ENCODE measurements at places on chromosomes 1 and 21. TPM values are rescaled to one million over a fixed set of nuclear protein-coding genes. Genes with fewer than 3 reads are reported as not detected.

The PRAMEF20 gene
- not detected for total RNA-seq

DNA sequence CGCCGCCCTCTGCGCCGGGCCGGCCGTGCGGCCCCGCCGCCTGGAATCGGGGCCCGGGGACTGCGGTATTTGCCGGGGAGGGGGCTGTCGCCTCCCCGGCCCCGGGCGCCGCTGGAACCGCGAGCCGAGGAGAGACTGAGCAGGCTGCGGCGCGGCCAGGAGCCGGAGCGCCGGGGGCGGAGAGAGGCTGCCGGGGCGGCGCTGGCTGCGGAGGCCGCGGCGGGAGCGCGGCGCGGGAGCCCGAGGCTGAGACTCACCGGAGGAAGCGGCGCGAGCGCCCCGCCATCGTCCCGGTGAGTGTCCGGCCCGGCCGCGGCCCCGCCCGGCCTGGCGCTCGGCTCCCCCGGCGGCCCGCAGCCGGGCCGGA, 746 bp downstream of the DYRK1A start:
- no peak for DNase-seq

The S1PR1 gene
- total RNA-seq: 5.5 TPM

DNA sequence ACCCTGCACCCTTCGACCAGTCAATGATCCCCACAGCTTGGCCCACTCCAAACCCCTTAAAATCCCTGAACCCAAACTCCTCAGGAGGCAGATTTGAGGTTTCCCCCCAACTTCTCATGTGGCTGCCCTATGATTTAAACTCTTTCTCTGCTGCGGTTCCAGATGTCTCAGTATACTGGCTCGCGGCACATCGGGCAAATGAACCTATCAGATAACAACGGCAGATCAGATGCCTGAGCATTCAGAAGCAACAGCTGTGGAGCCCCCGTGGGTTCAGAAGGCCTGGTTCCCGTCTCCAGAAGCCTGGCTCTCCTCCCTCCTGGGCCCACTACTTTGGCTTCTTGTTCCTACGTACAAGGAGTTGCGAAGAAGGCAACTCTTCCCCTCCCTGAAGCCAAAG, 43.3 kb upstream of the H6PD start:
- no peak for DNase-seq

DNA sequence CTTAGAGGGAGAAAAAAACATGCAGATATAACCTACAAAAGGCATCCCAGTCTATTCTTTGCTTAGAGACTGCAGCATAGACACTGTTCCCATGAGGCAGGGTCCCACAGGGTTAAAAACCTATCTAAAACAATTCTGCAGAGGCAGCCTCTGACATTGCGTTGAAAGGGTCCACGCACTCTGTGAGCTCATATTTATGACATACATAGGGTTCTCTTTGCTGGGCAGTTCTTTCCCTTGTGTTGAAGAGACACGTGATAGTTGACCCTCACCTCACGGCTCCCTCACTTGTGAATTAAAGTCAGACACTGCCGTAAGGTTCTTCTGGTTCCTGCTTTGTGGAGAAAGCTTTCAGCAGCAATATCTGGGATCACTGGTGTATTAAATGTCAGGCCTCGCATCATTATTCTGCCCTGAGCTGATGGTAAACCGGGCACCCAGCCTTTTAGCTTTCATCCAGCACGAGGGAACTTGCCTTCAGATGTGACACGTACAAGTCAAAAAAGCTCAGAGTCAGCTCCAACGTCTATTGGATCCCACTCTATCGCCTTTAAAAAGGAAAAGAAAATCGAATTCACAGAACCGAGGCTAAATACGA, 52.8 kb upstream of the HNRNPU start:
- DNase-seq: no peak

GRCh38 chr1:1763657-1764621, 14.3 kb downstream of the NADK start:
- no peak for DNase-seq

GRCh38 chr1:225937048-225937968, 3.7 kb downstream of the LEFTY2 start:
- DNase-seq: no peak

DNA sequence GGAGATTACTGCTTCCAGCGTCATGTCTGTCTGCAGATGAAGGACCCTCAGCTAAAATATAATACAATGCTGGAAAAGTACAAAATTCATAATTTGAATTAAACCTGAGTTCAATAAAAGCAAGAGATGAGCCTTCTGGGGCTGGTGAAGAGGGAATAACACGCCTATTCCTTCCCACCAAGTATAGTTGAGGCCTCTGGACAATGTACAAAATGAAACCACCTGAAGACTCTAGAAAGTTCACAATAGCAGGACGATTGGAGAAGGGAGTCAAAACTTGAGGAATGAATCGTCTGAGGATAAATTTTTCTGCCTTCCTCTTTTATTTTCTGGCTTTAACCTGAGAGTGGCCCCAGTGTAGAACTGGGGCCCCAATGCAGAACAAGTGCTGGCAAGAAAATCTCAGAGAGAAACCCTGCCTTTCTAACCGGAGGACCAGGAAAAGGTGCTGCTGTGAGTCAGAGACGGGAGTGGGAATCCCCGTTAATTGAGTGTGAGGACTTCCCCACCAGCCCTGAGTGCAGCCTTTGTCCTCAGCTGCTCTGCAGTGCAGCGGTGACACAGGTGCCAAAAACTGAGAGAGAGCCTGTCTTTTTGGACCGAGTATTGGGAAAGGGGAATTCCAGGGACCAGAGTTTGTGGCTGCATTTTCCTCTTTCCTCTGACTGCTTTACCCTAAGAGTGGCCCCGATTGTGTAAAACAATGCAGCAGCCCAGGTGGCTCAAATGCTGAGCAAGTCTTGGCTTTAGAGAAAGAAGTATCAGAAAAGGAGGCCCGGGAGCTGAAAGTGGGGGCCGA, 264.9 kb downstream of the DYRK1A start:
- DNase-seq: no peak

DNA sequence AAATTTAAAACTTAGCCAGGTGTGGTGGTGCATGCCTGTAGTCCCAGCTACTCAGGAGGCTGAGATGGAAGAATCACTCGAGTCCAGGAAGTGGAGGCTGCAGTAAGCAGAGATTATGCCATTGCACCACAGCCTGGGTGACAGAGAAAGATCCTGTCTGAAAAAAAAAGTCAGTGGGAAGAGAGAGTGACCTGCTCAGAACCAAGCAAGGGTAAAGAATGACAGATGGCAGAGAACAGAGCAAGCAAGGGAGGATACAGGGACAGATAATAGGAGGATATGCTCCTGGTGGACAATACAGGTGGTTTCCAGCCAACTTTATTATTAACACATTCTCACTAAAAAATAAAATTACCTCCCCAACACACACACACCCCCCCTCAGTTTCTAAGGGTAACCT, 4.6 kb upstream of the TMEM51 start:
- DNase-seq: no peak

GRCh38 chr1:51794868-51795267, 83.7 kb downstream of the NRDC start:
- no peak for DNase-seq

- DNase-seq: no peak
Observed at GRCh38 chr21:45410865-45411809, 6.2 kb downstream of the COL18A1 start.

- no peak for DNase-seq
Observed at GRCh38 chr1:70222716-70223235, 1.6 kb downstream of the SRSF11 start.

The AMY1A gene
- total RNA-seq: not detected

All from fibroblast of the aortic adventitia (primary cell).